ENCODE measurements at places on chromosomes 4 and X.

- DNase-seq: no peak
Observed at GRCh38 chrX:2550328-2551020, 49.7 kb upstream of the DHRSX start.

DNA sequence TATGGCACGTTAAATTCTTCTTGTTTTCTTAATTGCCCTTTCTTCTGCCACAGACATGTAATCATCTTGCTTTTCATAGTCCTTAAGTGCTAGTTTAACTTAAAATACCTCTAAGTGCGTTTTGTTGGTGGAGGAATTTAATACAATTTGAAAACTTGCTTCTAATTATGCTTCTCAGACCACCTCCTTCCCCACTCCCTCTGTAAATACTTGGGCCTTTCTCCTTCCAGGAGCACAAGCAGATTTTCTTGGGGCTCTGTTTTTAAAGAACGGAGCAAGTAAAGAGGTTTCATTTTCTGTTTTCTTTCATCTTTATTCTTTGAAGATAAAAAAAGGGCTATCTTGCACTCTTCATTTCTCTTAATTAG lies 559 bp upstream of the PCDH18 start:
- no peak for DNase-seq

GRCh38 chr4:55488716-55489115 lies 58.0 kb downstream of the CLOCK start:
- DNase-seq: no peak

DNA sequence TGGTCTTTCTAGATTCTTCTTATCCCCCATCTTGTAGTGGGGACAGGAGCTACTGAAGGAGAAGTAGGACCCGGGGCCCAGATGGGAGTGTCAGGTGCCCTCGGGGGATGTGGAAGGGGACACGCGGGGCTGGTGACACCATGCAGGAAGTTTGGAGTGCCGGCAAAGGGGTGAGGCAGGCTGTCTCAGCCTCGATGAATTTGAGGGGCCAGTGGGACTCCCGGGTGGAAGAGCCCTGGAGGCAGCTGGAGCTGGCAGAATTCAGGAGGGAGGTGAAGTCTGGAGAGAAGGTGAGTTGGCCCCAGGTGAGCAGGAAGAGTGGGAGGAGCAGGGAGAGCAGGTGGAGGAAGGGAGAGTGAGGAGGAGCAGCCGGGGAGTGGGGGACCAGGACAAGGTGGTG lies 101.7 kb downstream of the CPZ start:
- no peak for DNase-seq

DNA sequence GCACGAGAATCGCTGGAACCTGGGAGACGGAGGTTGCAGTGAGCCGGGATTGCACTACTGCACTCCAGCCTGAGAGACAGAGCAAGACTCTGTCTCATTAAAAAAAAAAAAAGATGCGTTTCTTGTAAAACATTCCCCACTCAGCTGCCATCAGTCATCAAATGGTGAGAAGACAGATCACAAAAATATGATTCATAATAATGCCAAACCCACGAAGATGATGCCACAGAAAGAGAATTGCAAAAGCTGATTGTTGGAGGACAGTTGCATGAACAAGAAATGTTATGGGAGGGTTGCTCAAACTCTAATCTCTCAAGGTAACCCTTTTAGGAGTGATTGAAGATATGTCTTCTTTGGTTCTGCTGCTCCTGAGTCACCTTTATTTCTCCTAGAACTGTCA lies 21.4 kb upstream of the SMIM14 start:
- DNase-seq: no peak

- no peak for DNase-seq
Observed at GRCh38 chrX:19810802-19811201, 76.6 kb downstream of the SH3KBP1 start.

- no peak for DNase-seq
Observed at GRCh38 chrX:38211891-38212635, 8.6 kb downstream of the SRPX start.

DNA sequence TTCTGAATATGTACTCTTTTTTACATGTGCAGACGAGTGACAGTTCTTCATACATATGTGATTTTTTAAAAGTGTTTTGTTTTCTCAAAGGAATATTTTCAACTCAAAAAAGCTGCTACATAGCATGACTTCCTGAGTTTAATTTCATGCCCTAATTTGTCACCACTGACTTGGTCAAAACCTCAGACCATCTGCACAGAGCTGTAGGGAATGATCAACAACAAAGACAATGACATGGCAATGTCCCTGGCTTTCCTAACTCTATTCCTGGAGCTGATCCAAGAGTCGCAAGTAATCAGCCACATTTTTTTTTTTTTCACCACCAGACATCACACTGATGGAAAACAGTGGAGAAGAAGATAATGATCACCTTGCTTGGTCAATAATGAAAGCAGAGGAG lies 97.7 kb downstream of the TMA16 start:
- no peak for DNase-seq

- DNase-seq: no peak
Observed at GRCh38 chr4:53960843-53961242, 103.6 kb downstream of the CHIC2 start.

- DNase-seq: peak; percentile 46
Observed at GRCh38 chr4:120921456-120922380, 808 bp downstream of the PRDM5 start.

DNA sequence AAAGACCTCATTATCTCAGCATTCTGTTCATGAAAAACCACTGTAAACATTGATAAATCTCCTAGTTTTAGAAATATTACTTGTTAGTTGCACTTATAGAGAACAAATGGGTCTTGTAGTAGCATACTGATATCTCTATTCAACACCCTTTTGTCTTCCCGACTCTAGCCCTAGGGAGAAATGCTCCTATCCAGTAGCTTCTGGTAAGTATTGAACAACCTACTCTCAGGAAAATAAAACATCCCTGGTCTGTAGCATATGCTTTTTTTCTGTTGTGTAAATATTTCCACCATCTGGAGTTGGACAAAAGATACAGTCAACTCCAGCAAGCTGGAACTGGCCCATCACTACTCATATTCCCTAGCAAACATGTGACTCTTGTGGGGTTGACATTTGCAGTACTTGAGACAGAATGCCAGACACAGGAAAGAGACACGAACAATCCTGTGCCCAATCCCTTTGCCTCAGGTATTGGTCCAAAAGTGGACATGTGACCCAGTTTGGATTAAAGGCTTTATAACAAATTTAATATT lies 188.2 kb downstream of the GC start:
- no peak for DNase-seq

DNA sequence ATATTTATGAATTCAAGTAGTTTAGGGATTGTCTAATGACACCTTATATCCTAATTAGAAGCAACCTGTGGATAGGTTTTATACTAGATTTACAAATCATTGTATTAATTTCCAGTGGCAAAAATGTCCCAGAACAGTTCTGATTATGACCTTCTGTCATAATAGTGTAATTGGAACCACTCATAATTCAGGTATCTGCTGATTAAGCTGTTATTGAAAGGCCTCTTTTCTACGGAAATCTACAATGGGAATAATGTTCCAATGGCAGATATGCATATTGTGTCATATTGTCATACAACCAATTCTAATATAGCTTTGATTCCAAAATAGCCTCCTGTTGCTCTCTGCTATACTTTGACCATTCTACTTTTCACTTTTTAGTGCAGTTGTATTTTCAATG lies 19.0 kb downstream of the MMRN1 start:
- no peak for DNase-seq

- DNase-seq: no peak
Observed at GRCh38 chr4:8665406-8666360, 73.1 kb downstream of the CPZ start.

- no peak for DNase-seq
Observed at GRCh38 chr4:8762951-8763735, 108.5 kb downstream of the HMX1 start.

DNA sequence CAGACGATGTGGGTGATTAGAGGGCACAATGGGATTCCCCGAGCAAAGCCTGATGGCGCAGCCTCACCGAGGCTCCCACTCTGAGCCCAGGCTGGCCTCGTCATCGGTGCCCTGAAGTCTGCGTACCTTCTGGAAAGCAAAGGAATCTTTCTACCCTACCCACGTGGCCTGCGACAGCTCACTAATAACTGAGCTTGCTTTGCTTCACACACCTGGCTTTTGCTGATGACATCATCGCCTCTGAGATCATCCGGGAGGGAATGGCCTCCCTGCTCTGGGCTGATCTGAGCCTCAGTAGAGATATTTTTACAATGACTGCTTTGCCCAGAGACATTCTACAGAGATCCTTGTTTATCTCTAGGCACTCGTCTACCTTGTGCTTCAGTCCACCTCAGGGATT lies 45.4 kb upstream of the PDLIM3 start:
- DNase-seq: no peak

GRCh38 chr4:5366421-5366820 lies 315.1 kb downstream of the STK32B start:
- DNase-seq: no peak

DNA sequence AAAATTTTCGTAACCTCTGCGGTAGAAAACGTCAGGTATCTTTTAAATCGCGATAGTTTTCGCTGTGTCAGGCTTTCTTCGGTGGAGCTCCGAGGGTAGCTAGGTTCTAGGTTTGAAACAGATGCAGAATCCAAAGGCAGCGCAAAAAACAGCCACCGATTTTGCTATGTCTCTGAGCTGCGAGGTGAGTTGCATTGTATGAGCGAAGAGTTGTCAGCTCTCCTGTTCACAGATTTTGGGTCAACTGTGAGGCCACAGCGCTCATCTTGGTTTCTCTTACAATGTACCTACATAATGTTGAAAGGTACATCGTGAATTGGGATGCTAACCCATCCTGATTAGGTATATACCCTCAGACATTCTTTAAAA lies 486 bp downstream of the CLCN3 start:
- DNase-seq: no peak

- no peak for DNase-seq
Observed at GRCh38 chr4:127307996-127308395, 324.8 kb upstream of the INTU start.

DNA sequence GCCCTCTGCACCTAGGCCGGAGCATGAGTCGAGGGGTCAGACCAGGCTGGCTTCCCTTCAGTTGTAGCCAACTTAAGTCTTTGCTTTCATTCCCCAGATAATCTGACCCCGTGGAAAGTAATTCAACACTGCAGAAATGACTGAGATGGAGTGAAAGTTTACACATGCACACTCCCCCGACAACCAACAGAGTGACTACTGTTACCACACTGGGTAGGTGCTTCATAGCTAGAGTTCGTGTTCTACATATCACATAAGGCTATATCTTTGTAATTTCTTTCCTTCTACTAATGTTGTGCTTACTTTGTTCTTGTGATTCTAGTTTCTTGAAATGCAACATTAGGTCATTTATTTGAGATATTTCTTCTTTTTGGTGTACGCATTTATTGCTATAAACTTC lies 7.2 kb upstream of the CTAG2 start:
- DNase-seq: no peak

DNA sequence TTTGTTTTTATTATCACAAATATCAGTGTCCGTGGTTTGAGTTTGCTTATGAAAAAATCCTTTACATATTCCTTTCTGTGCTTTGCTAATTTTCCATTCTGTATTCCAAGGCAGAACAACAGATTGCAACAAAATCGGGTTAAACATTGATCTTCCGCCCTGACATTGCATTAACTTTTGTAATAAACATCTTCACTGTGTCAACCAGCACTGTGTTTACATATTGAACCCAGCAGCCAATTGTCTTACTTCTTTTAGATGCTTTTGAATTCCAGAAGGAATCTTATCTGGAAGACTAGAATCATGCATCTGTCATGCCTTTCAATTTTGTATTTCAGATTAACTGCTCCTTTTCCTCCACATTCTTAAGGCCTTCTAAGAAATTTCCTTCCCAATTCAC lies 147.8 kb upstream of the CXXC4 start:
- no peak for DNase-seq

- DNase-seq: no peak
Observed at GRCh38 chrX:42107495-42108488, 184.4 kb upstream of the CASK start.

All from hypothalamus (tissue), 51 donors.